ENCODE measurements at places on chromosomes 5 and 9.

- DNase-seq: no peak
Measured at GRCh38 chr5:169435506-169436229, 134.7 kb upstream of the SLIT3 start.

DNA sequence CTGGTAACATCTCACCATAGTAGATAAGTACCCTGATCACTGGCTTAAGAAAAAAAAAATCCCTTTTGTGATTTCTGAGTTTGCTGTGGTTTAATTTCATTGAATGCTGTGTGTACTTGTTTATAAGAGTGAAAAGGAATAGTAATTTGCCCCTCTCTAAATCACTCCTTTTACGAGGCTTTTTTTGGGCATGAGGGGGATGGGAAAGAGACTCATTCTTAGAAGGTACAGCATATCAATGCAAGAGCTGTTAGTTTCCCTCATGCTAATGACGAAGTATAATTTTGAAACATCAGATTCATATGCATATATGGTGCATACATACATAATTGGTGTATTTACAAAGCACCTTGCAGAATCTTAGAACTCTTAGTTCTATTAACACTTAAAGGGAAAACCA, 2.4 kb upstream of the SLC44A1 start:
- DNase-seq: no peak

GRCh38 chr5:144370273-144370672, 199.6 kb downstream of the KCTD16 start:
- DNase-seq: no peak

- no peak for DNase-seq
Measured at GRCh38 chr9:85038824-85039608, 369.5 kb downstream of the NTRK2 start.

DNA sequence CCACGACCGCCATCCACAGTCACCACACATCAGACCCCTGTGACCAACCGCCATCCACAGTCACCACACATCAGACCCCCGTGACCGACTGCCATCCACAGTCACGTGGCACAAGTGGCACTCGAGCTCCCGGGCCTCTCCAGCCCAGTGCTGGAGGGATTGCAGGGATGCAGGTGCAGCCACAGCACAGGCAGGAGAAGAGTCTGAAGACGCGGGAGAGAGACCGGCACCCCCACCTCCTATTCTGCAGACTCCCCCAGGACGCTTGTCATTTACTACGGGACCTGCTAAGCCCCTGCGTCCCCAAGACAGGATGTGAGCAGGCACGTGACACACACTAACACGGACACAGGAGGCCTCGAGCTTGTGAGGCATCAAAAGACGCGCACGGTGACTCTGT, 21.1 kb downstream of the TERT start:
- DNase-seq: no peak

DNA sequence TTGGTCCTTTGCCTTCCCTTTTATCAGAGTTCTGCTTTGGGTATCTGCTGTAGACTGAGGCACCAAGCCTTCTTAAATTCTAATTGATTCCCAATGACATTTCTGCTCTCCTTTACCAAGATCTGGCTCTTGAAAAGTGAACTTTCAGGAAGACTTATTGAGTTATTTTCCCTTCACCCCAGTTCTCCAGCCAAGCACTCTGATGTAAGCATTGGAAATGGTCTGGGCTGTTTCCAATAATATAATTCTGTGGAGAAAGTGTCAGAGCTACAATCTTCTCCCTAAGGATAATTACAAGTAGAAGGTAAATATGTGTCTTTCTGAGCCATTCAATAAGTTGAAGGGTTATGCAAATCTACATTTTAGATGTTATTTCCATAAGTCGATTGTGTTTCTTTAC, 30.8 kb downstream of the BTF3 start:
- no peak for DNase-seq

- DNase-seq: no peak
Measured at GRCh38 chr5:114363837-114364236, 2.0 kb downstream of the KCNN2 start.

DNA sequence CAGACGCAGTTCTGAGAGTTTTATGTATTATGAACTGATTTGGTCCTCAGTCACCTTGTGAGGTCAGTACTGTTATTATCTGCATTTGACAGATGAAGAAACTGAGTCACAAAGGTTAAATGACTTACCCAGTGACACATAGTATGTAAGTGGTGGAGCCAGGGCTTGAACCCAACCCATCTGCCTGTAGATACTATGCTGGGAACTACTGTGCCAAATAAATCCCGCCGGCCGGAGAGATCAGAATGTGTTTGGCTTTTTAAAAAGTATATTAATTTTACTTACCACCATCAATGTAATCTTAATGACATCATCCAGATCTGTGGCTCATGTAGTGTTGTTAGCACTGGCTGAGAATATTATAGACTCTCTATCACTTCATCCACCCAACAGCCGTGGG, 80.8 kb downstream of the ZNF618 start:
- no peak for DNase-seq

- DNase-seq: no peak
Measured at GRCh38 chr5:40033009-40033408, 608.2 kb upstream of the DAB2 start.

- no peak for DNase-seq
Measured at GRCh38 chr9:88651682-88652633, 117.0 kb downstream of the NXNL2 start.

GRCh38 chr5:93018461-93018860, 562.6 kb downstream of the NR2F1-AS1 start:
- DNase-seq: no peak

- no peak for DNase-seq
Measured at GRCh38 chr5:36584009-36584875, 22.2 kb upstream of the SLC1A3 start.
